ENCODE measurements at places on chromosomes 7 and 10.

- DNase-seq, result no peak
Observed at GRCh38 chr10:120710076-120710475, 141.1 kb upstream of the WDR11 start.

- DNase-seq, result no peak
Observed at GRCh38 chr10:44046605-44047004, 338.3 kb downstream of the CXCL12 start.

DNA sequence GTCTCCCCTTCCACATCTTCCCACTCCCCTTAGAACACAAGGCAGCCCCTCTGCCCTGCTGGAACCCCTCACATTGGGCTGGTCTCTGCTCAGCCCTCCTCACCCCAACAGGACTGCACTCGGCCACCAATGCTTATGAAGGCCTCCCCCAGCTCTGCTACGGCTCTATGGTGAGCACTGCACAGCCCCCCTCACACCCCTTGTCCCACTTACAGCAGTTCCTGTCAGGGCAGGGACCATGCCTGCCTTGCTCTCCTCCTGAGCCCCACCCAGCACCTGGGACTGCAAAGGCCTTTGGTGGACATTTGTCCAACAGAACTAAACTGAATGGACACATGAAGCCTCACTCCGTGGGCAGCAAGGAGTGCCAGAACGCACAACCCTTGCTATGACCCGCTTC is 171.9 kb downstream of the GRID1 start:
- DNase-seq, result no peak

DNA sequence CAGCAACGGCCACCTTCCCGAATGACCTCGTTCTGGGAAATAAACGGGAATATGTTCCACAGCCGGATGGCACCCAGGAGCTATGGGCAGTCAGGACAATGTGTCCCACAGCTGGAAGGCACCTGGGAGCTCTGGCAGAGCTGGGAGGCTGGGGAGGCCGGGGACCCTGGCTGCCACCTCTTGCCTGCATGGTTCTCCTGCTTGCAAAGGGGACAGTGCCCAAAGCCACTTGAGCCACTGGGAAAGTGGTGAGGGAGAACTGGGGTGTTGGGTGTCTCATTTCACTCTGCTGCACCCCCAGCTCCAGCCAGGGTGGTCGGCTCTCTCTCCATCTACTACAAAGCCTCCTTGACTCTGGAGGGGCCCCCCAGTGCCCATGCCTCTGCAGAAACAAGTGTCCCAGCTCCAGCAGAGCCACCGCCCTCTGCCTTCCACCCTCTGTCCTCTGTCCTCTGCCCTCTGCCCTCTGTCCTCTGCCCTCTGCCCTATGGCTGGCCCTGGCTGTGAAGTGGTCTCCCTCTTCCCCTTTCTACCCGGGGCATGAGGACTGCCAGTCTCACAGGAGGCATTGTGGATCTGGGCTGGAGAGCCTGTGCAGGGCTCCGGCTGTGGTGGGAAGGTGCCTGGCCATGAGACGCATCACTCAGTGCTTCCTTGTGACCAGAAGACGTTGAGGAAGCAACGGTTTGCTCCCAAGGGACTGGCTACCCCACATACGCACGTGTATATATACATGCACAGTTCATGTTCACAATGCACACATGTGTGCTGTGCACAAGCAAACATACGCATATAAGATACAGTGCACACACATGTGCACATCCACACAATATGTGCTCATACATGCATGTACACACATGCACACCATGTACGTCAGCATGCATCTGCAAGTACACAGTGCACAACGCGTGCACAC is 21.5 kb upstream of the INPP5A start:
- DNase-seq, result no peak

DNA sequence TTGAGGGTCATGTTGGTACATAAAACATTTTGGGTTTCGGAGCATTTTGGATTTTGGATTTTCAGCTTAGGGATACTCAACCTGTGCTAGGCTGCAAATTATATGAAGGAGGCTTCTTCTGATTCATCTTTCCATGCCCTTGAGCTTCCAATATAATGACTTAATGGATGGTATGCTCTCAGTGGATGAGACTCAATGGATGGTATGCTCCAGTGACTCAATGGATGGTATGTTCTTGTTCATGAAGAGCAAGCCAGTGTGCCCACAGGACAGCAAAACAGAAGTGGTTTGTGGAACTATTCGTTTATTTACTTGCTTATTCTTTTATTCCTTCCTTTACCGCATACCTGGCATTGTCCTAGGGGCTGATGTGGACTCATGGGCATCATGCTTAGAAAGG is 969.6 kb downstream of the LRMDA start:
- DNase-seq, result no peak

Measured in stimulated activated CD8-positive, alpha-beta memory T cell treated with anti-CD3 and anti-CD28 coated beads, Interleukin-15, amount 100 ng/mL, for 4 hours (primary cell).